ENCODE measurements at places on chromosomes 16 and 17.

- DNase-seq, result no peak
Observed at GRCh38 chr17:57484826-57485565, 228.7 kb downstream of the MSI2 start.

- no peak for DNase-seq
Observed at GRCh38 chr16:79393564-79393963, 207.0 kb downstream of the MAF start.

DNA sequence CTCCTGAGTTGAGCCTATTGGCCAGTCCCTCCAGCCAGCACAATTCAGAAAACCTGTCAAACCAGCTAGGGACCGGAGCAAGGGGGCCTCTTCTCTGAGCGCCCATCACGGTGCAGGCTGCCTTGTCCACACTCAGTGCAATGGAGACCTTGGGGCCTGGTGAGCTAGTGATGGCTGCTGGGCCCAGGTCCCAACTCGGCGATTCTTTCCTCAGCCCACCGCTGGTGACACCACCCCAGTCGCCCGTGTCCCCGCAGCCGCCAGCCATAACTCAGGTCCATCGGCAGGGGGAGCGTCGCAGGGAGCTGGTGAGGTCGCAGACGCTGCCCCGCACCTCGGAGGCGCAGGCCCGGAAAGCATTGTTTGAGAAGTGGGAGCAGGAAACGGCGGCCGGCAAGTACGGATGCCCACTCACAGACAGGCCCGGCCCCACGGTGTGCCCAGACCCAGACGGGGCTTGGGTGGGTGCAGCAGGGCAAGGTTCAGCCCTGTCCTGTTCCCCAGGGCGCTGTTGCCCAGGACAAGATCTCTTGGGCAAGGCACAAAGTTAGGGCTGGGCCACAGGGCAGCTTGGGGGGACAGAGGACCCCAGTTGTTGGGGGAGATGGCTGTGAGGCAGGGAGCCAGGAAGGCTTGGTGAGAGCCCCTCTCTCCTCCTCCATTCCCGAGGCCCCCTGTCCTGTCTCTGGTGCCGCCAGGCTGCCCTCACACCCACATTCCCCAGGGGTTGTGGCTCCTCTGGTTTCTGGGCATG is 10.8 kb downstream of the SMTNL2 start:
- DNase-seq, result no peak

- no peak for DNase-seq
Observed at GRCh38 chr16:80258407-80258806, 282.4 kb upstream of the DYNLRB2 start.

GRCh38 chr17:64277831-64278562 is 14.9 kb upstream of the TEX2 start:
- DNase-seq, result no peak

GRCh38 chr16:27228621-27229501 is 25.5 kb downstream of the KDM8 start:
- no peak for DNase-seq

- DNase-seq, result no peak
Observed at GRCh38 chr16:46883353-46883689, 841 bp upstream of the GPT2 start.

DNA sequence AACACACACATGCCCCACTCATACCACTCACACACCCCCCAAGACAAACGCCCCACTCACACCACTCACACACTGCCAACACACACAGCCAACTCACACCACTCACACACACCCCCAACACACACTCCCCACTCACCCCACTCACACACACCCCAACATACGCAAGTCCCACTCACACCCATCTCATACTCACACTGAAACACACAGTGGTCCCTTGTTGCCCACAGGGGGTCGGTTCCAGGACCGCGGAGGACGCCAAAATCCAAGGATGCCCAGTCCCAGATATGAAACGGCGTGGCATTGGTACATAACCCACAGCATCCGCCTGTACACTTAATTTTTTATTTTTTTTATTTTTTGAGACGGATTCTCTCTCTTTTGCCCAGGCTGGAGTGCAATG is 20.9 kb downstream of the RNF213 start:
- no peak for DNase-seq

- DNase-seq, result no peak
Observed at GRCh38 chr16:342455-343213, 9.9 kb downstream of the AXIN1 start.

GRCh38 chr17:41633556-41634199 is 9.3 kb upstream of the KRT17 start:
- DNase-seq, result no peak

GRCh38 chr16:5885521-5885920 is 787.9 kb upstream of the EEF2KMT start:
- DNase-seq, result no peak

GRCh38 chr17:19281161-19281560 is 44.0 kb downstream of the EPN2 start:
- DNase-seq, result no peak

Measured in GM04504 (cell line).